ENCODE measurements at places on chromosomes 7 and 10. TPM values are rescaled to one million over a fixed set of nuclear protein-coding genes. Genes with fewer than 3 reads are reported as not detected.

DNA sequence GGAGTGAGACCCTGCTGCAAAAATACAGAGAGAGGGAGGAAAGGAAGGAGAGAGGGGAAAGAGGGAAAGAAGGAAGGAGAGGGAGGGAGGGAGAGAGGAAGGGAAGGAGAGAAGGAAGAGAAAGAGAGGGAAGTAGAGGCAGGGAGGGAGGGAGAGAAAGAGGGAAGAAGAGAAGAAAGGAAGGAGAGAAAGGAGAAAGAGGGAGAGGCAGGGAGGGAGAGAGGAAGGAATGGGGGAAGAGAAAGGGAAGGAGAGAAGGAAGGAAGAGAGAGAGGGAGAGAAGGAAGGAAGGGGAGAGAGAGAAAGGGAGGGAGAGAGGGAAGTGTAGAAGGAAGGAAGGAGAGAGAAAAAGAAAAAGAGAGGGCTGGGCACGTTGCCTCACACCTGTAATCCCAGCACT, 121.7 kb downstream of the TMEM130 start:
- no peak for DNase-seq

DNA sequence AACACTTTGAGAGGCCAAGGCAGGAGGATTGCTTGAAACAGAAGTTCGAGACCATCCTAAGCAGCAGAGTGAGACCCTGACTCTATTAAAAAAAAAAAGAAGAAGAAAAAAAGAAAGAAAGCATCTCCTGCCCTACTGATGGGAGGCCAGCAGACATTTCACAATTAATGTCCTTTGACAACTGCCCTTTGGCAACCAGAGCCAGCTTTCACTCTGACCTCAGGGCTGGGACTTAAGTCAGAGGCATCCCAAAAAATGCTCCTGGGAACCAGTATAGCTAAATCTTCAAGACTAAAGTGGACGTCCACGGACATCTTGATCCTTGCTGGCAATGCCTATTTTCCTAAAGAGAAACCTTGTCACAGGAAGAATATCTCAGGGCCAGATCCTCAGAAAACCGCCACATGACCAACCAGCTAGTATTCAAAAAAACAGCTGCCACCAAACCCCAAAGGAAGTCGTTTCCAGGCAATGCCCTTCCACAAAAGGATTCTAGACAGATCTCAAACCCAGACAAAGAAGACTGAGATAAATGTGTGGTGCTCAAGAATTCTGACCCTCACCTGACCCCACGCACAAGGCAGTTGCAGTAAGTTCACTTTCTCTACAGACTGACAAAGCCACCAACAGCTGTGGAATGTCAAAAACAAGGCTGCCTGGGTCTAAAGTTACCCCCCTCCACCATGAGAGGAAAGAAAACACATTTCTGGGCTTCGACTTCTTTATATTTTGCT, 18.4 kb downstream of the GFRA1 start:
- no peak for DNase-seq

- DNase-seq, result no peak
Observed at GRCh38 chr10:84214046-84214572, 11.2 kb downstream of the LRIT2 start.

DNA sequence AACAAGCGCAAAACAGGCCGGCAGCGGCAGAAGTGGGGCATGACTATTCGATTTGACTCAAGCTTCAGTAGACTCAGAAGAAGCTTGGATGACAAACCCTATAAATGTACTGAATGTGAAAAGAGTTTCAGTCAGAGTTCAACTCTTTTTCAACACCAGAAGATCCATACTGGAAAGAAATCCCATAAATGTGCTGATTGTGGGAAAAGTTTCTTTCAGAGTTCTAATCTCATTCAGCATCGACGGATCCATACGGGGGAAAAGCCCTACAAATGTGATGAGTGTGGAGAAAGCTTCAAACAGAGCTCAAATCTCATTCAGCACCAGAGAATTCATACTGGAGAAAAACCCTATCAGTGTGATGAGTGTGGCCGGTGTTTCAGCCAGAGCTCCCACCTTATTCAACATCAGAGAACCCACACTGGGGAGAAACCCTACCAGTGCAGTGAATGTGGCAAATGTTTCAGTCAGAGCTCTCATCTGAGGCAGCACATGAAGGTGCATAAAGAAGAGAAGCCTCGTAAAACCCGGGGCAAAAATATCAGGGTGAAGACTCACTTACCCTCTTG, 2.8 kb downstream of the ZNF22 start:
- DNase-seq, result no peak

OR2A42 gene
- not detected for total RNA-seq

PNLIPRP1 gene
- not detected for total RNA-seq
